Neural progenitor cell (in vitro differentiated cells): ENCODE measurements at places on chromosomes 2 and 18.

DNA sequence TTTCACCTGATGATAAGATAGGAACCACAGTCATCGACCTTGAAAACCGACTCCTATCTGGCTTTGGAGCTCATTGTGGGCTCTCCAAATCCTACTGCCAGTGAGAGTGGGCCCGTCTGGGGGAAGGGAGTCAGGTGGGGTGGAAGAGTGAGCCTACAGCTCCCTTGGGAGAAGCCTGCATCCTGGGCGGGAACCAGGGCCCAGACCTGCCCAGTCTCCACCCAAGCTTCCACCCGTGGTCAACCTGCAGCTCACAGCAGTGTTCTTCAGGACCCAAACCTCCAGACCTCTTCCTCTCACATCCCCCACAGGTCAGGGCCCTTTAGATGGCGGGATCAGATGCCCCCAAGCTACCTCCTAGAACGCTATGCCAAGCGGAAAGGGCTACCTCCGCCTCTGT is 40.2 kb downstream of the LMAN2L start:
- DNase-seq = no peak

- DNase-seq = no peak
Measured at GRCh38 chr2:102021779-102022178, 30.0 kb downstream of the IL1R2 start.

DNA sequence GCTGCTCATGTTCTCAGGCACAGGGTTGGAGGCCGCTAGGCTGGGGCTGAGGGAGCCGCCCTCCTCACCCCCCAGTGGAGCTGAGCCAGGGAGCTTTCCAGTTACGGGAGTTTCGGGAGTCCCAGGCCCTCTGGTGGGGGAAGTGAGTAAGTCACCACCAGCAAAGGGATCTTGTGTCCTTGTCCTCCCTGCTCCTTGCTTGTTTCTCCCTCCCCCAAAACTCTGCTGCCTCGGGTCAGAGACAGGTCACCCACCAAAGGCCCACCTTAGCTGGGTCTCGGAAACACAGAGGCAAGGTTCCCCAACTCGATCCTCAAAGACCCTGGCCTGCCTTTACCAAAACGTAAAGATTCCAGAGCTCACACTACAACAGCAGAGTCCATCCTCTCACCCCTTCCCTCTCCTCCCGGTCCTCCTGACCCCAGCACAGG is 60.5 kb upstream of the POMC start:
- DNase-seq = peak; percentile 91

DNA sequence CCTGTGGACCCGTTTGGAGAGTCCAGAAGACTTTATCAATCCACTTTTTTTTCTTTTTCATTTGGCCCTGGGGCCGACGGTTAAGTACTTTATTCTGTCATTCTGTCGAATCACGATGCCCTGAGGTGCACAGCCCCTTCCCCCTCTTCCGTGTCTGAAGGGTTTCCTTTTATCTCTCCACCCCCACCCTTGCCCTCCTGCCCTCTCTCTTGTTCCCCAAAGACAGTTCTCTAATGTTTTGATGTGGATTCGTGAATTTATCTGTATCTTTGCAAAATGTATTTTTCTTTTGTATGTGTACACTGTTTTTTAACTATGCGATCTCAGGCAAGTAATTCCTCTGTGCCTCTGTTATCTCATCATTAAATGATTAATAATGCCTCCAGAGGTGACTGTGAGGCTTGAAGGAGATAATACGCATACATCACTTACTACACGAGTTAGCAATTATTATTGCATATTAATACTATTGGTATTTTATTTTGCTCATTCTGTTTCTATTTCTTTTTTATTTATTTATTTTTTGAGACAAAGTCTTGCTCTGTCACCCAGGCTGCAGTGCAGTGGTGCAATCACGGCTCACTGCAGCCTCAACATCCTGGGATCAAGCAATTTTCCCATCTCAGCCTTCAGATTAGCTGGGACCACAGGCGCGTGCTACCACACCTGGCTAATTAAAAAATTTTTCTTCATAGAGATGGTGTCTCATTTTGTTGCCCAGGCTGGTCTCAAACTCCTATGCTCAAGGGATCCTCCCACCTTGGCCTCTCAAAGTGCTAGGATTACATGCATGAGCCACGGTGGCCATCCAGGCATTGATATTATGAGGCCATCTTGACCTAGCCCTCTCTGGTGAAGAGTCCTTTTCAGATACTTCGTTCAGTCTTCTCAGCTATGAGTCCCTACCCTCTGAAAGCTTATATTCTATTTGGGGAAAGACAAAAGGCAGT is 1.4 kb upstream of the CASP8 start:
- peak; percentile 4 for DNase-seq

DNA sequence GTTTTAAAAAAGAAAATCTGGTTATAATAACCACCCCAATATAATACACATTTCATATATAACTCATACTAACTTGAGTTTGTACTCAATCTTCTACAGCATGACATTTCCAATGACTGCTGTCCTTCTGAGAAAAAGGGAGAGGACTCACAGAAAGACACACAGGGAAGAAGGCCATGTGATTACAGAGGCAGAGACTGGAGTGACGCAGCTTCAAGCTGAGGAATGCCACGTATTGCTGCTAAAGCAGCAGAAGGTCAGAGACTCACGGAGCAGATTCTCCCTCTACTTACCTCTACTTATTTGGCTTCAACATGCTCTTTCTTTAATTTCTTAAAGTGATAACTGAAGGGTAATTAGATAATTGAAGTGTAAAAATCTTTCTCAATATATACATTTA is 753.5 kb upstream of the PKDCC start:
- peak; percentile 38 for DNase-seq

GRCh38 chr2:188181067-188181838 is 110.4 kb upstream of the GULP1 start:
- DNase-seq = peak; percentile 61

DNA sequence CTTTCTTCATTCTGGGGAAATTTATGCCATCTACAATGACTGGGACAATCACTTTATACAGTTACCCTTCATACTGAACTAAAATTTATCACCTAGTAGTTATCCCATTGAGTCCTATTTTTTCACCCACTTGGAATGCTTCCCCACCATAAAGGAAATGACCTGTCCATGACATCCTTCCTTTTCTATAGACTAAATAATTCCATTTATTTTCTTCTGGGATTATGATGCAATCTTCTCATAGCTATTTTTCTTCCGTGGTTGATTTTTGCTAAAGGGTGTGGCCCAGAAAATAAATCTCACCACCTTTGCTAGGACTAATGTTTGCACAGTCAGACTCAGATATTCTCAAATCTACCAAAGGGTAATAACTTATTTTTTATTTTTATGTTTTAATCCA is 186.1 kb upstream of the NRXN1 start:
- no peak for DNase-seq

DNA sequence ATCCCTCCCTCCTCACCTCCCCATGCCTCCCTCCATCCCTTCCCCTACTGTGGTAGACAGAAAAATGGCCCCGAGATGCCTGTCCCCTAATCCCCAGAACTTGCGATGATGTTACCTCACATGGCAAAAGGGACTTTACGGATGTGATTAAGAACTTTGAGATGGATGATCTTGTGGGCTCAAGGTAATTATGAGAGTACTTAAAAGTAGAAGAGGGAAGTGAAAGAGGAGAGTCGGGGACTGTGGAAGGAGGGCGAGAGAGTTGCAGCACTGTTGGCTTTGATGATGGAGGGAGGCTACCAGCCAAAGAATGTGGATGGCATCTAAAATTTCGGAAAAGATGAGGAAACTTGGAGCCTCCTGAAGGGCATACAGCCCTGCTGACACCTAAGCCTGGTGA is 66.5 kb downstream of the AGAP1 start:
- DNase-seq = no peak
